ENCODE measurements at places on chromosomes 5 and 9. TPM values are rescaled to one million over a fixed set of nuclear protein-coding genes. Genes with fewer than 3 reads are reported as not detected.

The PCDHAC1 gene
- total RNA-seq, result 1.4 TPM

The SLC36A2 gene
- not detected for total RNA-seq

The ZFP62 gene
- 10.4 TPM for total RNA-seq

The CCDC192 gene
- total RNA-seq, result not detected

The PITX1 gene
- total RNA-seq, result not detected

The PCDHGC4 gene
- total RNA-seq, result 0.72 TPM

The UNC5A gene
- total RNA-seq, result 0.09 TPM

The ECM2 gene
- total RNA-seq, result 0.60 TPM

The RFESD gene
- 1.8 TPM for total RNA-seq

The PCDHGB7 gene
- 4.2 TPM for total RNA-seq

The RASEF gene
- total RNA-seq, result 24.0 TPM

The RGS7BP gene
- 0.09 TPM for total RNA-seq

The POU5F2 gene
- total RNA-seq, result 0.79 TPM

The STXBP1 gene
- total RNA-seq, result 33.0 TPM

The LRRC19 gene
- total RNA-seq, result 0.55 TPM

The HRCT1 gene
- 0.43 TPM for total RNA-seq

The JAKMIP2 gene
- total RNA-seq, result 1.3 TPM

The CSF1R gene
- 10.4 TPM for total RNA-seq

The SPATA31A3 gene
- not detected for total RNA-seq

The FBP2 gene
- 0.95 TPM for total RNA-seq

The MARVELD2 gene
- total RNA-seq, result 17.3 TPM

The IFNB1 gene
- not detected for total RNA-seq

The LECT2 gene
- not detected for total RNA-seq

The TLR4 gene
- total RNA-seq, result 1.1 TPM

The TMEM174 gene
- total RNA-seq, result not detected

The IQGAP2 gene
- total RNA-seq, result 32.6 TPM

The ARHGEF37 gene
- total RNA-seq, result 9.7 TPM

The VCAN gene
- total RNA-seq, result 1.0 TPM

The WNT8A gene
- not detected for total RNA-seq

The OGN gene
- 0.32 TPM for total RNA-seq

The PCDHA4 gene
- total RNA-seq, result 3.1 TPM

The CORO2A gene
- total RNA-seq, result 0.20 TPM

The SEPTIN8 gene
- total RNA-seq, result 13.1 TPM
